Neural crest cell (in vitro differentiated cells): ENCODE measurements at places on chromosomes 2 and 18. TPM values are rescaled to one million over a fixed set of nuclear protein-coding genes. Genes with fewer than 3 reads are reported as not detected.

GRCh38 chr2:162300266-162300665, 18.2 kb downstream of the IFIH1 start:
- no peak for DNase-seq

DNA sequence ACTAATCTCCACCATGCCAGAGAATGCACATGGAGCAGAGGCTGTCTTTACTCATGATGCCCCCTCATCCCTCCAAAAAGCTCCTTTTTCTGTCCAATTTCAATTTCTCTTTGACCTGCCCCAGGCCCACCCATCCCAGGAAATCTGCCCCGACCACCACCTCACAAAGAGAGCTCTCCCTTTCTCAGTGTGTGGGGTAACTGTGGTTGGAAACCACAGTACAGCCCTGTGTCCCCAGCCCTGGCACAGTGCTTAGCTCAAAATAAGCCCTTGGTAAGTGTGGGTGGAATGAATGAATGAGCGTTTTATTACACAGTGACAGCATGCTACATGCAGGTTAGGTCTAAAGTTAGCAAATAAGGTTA, 43.7 kb upstream of the CAB39 start:
- DNase-seq, result no peak

- DNase-seq, result no peak
Measured at GRCh38 chr2:160380000-160380570, 113.5 kb downstream of the RBMS1 start.

DNA sequence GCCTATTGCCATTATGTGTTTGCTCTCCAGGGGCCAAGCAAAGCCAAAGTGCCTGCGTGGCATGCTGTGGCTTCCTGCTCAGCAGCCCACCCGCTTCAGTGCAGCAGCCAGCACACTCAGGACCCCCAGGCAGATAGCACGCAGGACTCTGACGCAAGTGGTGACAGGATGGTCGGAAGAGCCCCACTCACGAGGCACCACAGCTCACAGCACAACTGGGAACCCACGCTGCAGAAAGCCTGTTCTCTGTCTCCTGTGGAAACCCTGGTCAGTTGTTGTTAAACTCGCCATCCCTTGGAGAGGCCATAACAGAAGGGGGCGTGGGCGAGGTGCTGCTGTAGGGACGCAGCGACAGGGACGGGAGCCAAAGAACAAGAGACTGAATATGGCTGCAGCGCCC, 76.4 kb downstream of the HDAC4 start:
- no peak for DNase-seq

- DNase-seq, result no peak
Measured at GRCh38 chr2:29718076-29718686, 203.2 kb downstream of the ALK start.

DNA sequence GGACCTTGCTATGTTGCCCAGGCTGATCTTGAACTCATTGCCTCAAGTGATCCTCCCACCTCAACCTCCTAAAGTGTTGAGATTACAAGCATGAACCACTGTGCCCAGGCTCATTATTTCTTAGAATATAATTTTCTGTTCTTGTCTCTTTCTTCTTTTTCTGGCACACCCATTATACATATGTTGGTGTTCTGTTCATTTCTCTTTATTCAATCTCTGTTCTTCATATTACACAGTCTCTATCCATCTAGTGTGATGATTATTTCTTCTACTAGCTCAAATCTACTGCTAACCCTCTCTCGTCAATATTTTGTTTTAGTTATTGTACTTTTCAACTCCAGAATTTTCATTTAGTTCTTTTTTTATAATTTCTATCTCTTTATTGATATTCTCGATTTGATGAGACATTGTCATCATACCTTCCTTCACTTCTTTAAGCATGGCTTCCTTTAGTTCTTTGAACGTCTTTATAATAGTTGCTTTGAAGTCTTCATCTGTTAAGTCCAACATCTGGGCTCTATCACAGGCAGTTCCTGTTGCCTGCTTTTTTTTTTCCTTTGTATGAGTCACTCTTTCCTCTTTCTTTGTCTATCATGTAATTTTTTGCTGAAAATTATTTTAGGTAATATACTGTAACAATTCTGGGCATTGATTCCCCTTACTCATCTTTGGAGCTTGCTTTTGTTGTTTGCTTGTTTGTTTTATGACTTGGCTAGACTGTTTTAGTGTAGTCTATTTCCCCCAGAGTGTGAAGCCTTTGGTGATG, 196.4 kb upstream of the NABP1 start:
- DNase-seq, result no peak

- DNase-seq, result no peak
Measured at GRCh38 chr2:15993232-15993610, 52.9 kb downstream of the MYCN start.

- DNase-seq, result no peak
Measured at GRCh38 chr2:46098621-46099062, 198.6 kb upstream of the EPAS1 start.

GRCh38 chr2:161136696-161137324, 23.4 kb upstream of the TANK start:
- DNase-seq, result no peak

DNA sequence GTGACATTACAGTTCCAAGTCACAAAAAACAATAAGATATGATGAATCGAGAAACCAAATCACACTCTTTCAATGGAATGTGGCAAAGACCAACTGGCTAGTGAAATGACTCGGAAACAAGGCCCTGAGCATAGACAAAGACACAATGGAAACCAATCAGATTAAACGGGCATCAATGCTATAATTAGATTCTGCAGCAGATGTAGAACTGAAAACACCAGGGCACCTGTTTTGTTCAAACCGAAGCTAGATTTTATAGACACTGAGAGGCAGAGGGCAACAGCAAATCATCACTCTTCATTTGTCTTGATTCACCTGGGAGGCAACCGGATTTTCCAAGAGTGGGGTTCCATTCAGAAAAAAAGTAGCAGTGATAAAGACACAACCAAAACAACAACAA, 92.8 kb upstream of the BARD1 start:
- DNase-seq, result no peak

- no peak for DNase-seq
Measured at GRCh38 chr2:126614524-126615227, 41.3 kb upstream of the GYPC start.

DNA sequence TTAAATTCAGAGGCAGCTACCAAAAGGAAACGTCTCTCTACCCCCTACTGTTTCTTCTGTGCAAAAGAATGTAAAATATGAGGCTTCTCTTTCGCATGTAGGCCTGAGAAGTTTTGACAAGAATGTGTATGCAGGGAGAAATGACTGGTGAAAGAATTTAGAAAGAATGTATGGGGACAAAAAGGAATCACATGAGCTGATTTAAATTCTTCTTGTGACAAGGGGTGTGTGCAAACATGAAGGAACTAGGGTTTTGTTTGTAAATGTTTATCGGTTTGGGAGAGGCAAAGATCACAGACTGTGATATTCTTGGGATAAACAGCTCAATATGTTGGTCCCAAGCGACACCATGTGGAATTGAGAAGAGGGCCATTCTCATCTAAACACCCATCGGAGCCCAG, 345.2 kb upstream of the VRK2 start:
- no peak for DNase-seq

GRCh38 chr2:150339282-150339681, 148.2 kb downstream of the RND3 start:
- DNase-seq, result no peak

GRCh38 chr2:66478299-66478698, 43.4 kb downstream of the MEIS1 start:
- DNase-seq, result no peak

The EVA1A gene
- total RNA-seq, result 3.6 and 3.8 TPM in 2 replicates

The RAB1A gene
- 110 and 113 TPM in 2 replicates for total RNA-seq

The CNGA3 gene
- 0.72 and 0.84 TPM in 2 replicates for total RNA-seq

The REG1B gene
- not detected in 2 replicates for total RNA-seq
